ENCODE measurements at places on chromosomes 7 and 10.

- DNase-seq: no peak
Measured at GRCh38 chr10:69051303-69051702, 36.6 kb upstream of the SRGN start.

GRCh38 chr7:99392659-99393354, 15.6 kb downstream of the PDAP1 start:
- DNase-seq: peak; percentile 77

- DNase-seq: no peak
Measured at GRCh38 chr10:124611738-124612137, 132.4 kb downstream of the FAM53B start.

GRCh38 chr7:147894271-147894670, 696.3 kb upstream of the C7orf33 start:
- no peak for DNase-seq

DNA sequence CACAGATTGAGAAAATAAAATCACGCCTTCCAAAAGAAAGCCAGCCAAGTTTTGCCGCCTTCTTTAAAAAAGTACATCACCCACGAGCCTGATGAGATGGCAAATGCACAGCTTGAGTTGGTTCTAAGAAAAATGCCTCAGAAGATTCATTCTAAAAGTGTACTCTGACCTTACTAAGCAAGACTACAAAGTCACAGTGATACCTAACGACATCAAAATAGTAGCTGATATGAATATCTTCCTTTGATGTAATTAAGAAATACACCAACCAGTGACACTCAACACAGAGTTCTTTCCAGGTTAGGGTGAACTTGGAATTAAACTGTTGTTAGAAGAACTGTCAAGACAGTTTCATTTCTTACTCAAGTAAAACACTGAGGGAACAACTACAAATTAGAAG, 78.0 kb upstream of the AMPH start:
- DNase-seq: no peak

DNA sequence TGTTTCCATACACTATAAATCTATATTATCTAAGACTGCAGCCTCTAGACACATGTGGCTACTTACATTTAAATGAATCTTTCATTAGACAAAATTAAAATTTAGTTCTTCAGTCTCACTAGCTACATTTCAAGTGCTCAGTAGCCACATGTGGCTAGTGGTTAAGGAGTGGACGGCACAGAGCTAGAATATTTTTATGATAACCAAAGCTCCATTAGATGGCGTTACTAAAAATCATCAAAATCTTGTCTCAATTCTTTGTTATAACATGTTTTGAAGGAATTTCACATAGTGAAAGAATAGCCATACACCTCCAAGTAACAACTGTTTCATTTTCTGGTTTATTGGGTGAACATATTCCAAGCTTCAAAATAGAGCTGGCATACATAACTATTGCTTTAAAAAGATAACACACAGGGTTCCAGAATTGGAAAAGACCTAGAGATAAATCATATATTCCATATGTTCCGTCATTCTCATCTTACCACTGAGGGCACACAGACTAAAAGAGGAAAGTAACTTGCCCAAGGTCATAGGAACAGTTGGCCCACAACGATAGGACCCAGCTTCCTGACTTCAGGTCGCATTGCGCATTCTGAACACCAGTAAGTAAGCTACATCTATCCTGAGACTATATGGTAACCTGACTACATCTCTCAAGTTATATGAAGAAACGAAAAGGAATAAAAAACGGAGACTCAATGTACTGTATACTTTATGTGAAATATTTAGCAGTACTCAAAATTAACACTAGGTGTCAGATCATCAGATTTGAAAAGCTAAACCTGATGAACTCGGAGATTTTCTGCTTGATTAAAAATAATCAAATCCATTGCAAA, 66.6 kb downstream of the CAV1 start:
- DNase-seq: no peak

- DNase-seq: no peak
Measured at GRCh38 chr10:32909456-32909855, 48.6 kb downstream of the ITGB1 start.

DNA sequence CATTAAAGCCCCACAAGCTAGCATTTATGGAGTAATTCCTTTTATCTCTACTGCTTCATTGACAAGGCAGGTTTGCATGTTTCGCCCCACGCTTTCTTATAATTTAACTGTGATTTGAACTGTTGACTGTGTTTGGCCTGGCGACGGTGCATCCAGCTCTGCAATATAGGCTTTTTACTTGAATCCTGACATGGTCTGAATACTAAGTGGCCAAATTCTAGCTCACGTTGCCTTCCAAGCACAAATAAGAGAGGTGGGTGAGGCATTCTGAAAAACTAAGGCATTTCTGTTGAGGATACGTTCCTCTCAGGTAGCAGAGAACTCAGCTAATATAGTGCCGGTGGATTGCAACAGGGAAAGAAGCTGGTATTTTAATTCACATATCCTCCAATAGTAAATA, 61.8 kb downstream of the NRP1 start:
- DNase-seq: no peak

GRCh38 chr10:28925121-28925663, 247.9 kb downstream of the BAMBI start:
- no peak for DNase-seq

DNA sequence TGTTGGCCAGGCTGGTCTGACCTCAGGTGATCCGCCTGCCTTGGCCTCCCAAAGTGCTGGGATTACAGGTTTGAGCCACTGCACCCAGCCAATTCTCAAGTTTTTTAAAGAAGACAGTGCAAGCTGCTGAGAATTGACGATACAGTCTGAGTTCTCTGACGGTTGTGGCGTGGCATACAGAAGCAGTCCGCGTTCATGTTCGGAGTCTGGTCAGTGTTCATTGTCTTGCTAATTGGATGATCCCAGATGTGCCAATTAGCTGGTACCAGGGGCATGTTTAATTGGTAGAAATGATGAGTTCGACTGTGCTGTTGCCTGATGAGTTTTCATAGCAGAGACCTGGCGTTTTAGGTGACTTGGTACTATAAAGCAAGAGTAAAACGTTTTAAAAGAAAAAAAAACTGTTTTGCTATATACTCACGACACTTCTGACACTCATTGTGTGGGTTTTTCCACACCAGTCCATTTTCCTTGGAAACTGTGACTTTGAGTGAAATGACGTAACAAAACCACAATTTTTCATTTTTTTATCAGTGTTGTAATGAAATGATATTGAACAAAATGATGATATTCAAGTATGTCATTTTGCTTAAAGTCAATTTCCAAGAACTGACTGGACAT, 32.3 kb downstream of the CAMK1D start:
- no peak for DNase-seq

DNA sequence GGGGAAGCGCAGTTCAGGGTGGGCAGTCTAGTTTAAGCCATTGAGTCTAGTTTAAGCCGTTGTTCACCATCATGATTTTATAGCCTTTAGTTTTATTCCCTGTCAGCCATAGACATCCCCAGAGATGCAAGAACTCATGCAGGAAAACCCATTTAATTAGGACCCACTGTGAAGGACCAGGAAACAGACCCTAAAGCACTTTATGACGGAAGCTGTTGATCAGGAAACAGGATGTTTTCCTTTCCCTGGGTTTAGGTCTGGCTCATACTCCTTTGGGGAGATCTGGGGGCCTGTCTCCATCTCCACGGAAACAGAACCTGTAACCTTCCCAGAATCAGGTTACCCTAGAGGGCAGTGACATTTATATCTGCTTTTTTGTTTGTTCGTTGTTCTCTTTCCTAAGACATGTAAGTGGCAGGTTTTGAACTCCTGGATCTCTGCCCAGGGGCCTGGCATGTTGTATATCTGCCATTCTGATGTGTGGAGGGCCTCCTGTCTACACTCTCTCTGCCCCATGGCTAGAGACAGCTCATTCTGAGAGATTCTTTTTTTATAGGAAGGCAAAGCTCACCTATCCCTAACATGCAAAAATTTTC, 657.2 kb upstream of the GALNT17 start:
- DNase-seq: no peak

DNA sequence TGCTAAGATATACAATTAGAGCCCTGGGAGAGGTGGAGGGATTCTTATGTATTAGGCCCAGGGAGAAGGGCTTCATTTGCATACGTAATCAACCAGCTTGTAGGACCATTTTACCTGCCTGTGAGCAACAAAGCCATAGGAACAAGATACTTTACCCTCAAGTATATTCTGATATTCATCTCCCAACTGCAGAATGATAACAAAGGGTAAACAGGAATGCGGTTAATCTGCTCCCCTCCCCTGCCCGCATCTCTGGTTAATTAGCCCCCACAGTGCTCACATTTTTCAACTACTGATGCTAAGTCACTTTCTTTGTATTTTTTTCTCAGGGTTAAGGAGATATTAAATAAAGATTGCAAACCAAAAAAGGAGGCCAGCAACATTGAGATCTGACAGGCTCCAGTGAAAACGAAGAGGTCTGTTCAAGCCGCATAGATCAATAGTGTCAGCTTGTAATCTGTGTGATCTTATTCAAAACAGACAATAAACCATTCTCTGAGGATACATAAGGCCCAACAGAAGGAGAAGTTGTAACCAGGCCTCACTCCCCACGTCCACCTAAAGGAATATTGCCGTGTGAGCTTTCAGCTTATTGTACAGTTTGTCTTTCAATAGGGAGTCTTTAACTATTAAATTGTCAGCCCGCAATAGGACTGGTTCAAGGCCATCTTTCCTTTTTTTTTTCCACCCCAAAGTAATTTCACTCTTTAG, 203.4 kb downstream of the RAPGEF5 start:
- no peak for DNase-seq

- DNase-seq: no peak
Measured at GRCh38 chr7:159119026-159119741, 25.5 kb downstream of the VIPR2 start.

DNA sequence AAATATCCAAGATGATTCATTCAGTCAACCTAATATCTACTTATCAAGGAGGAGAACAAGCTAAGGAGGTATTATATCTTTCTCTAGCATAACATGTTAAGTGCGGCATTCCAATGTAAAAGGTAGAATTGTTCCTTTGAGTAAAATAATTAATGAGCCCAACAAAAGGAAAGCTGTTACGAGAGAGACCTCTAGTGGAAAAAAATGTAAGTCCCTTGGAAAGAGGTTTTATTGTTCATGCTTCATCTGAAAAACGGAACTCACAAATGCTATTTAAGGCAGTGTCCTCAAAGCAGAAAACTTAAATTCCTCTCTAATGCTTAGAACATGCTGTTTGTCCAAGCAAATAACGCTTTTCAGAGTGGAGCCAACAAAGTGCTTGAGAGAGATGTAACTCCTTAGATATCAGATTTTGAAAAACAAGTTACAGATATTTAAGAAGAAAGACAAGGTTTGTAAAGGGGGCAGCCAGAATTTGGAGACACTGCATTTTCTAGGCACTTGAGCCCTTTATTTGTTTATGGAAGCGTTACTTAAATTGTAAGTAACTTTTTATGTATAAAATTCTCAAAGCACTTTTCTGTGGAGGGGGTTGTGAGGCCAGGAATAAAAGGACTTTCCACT, 119.9 kb downstream of the TFEC start:
- peak; percentile 67 for DNase-seq

GRCh38 chr10:95290461-95291364, at the start of gene PDLIM1:
Gene PDLIM1 (minus strand): TSS chr10:95291003. CDS start chr10:95290915, 88 bp downstream.
- no peak for DNase-seq

DNA sequence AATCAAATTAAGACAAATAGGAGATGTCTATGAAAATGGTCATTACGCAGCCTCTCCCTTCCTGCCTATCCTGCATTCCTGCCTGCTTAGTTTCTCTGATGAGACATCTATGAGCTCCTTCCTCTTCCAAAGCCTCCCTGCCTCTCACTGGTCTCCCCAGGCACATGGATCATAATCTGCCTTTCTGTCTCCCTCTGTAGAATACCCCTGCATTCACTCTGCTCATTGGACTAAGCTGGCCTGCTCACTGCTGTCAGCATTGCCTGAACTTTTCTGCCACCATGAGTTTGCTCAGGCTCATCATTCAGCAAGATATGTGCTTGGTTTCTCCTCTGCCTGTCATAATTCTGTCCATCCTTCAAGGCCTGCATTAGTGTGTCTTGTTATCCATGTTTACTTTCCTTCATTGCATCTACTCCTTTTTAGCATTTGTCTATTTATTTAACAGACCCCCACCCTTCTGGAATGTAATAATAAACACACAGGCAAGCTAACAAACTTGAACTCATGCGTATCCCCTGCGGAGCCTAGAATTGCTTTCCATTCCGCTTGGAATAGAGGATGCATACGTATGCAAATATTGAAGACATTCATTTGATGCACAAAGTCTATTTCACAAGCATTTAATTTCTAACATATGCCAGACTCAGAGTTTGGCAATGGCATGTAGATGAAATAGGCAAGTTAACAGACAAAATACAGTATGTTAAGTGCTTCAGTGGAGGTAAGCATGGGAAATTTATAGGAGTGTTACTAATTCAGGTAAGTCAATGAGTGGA, 88.3 kb downstream of the PTPRZ1 start:
- no peak for DNase-seq

- no peak for DNase-seq
Measured at GRCh38 chr7:121275204-121275603, 53.6 kb upstream of the WNT16 start.

DNA sequence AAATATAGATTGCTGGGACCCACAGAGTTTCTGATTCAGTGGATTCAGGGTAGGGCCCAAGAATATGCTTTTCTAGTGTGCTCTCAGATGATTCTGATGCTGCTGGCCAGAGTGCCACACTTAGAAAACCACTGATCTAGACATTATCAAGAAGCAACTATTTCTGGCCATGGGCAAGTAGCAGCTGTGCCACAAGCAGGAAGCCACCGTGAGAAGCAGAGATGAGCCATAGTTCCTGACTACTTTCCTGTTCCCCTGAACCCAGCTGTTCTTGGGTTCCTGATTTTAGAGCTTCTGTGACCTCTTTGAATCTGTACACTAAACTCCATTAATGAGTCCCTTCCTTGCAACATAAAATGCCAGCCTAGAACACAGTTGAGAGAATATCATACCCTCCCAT, 38.1 kb upstream of the PIK3AP1 start:
- DNase-seq: no peak

- DNase-seq: no peak
Measured at GRCh38 chr7:155338632-155339320, 41.1 kb downstream of the INSIG1 start.

DNA sequence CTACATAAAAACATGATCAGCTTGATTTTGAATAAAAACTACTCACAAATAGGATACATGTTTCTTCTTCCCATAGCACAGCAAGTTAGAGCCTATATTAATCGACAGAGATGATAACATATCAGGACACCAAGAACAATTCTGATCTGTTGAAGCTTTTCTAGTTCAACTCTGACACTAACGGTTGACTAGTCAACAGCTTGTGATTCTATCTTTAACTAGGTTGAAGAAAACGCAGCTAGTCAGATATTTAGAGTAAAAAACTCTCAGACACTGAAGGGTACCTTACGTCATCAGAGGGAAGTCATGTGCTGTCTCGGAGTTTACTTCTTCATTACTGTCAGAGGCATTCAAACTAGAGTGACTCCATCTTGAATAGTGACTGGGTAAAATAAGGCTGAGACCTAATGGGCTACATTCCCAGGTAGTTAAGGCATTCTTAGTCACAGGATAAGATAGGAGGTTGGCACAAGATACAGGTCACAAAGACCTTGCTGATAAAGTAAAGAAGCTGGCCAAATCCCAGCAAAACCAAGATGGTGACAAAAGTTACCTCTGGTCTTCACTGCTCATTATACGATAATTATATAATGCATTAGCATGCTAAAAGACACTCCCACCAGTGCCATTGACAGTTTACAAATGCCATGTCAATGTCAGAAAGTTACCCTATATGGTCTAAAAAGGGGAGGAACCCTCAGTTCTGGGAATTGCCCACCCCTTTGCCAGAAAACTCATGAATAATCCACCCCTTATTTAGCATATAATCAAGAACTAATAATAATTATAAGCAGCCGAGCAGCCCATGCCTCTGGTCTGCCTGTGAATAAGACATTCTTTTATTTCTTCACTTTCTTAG, 21.3 kb downstream of the CCDC71L start:
- DNase-seq: no peak

Measured in NCI-H1417 treated with DMSO at 0.1 percent for 48 hours (cell line).